ENCODE measurements at places on chromosomes 3 and 15.
A peak's percentile ranks its signal among the peaks of the same experiment; 100 is the strongest.

- DNase-seq: no peak
Measured at GRCh38 chr3:53253707-53254508, 1.9 kb downstream of the TKT start.

GRCh38 chr15:77012117-77012712, 17.3 kb downstream of the PSTPIP1 start:
- no peak for DNase-seq

DNA sequence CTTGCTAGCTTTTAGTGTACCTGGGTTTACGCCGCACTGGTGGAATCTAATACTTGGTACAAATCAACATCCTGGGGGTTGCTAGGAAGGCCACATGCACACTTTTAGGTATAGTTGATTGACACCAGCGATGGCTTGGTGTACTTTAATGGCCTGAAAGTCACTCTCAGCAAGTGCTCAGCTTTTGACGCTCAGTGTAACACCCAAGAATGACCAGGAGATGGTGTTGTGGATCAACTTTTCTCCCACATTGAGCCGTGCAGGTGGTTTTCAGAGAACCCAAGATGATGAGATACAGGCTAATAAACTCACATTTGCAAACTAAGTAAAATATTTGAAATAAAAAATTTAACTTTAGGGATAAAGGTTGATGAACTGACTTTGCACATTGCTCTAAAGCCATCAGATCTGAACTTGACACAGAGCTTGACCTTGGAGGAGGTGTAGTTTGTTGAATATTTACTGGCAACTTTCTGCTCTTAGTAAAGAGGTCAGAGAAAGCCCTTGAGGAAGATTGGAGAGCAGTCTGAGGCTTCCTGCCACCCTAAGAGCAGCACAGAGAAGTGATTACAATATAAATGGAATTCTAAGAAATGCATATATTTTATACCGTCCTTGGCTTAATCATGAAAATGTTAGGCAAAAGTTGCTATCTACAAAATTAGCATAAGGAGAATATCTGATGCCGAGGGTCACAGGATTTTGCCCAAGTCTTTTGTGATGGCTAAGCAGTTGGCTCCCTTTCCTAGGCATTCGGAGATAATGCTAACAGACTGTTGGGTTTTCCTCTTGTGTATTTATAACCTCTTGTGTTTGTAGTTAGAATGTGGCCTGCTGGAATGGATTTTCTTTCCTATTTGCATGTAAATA, 143.4 kb upstream of the RASGRP1 start:
- peak; percentile 60 for DNase-seq

GRCh38 chr3:43369404-43370292, 83.3 kb downstream of the SNRK start:
- no peak for DNase-seq

DNA sequence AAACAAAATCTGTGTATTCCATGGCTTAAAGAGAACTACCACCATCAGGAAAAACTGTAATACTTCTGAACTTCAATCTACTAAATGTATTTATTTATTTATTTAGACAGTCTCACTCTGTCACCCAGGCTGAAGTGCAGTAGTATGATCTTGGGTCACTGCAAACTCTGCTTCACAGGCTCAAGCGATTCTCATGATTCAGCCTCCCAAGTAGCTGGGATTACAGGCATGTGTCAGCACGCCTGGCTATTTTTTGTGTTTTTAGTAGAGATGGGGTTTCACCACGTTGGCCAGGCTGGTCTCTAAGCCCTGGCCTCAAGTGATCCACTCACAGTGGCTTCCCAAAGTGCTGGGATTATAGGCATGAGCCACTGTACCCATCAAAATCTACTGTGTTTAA, 202.3 kb upstream of the POU1F1 start:
- no peak for DNase-seq

- DNase-seq: peak; percentile 13
Measured at GRCh38 chr15:99105514-99106341, 848 bp downstream of the SYNM start.

DNA sequence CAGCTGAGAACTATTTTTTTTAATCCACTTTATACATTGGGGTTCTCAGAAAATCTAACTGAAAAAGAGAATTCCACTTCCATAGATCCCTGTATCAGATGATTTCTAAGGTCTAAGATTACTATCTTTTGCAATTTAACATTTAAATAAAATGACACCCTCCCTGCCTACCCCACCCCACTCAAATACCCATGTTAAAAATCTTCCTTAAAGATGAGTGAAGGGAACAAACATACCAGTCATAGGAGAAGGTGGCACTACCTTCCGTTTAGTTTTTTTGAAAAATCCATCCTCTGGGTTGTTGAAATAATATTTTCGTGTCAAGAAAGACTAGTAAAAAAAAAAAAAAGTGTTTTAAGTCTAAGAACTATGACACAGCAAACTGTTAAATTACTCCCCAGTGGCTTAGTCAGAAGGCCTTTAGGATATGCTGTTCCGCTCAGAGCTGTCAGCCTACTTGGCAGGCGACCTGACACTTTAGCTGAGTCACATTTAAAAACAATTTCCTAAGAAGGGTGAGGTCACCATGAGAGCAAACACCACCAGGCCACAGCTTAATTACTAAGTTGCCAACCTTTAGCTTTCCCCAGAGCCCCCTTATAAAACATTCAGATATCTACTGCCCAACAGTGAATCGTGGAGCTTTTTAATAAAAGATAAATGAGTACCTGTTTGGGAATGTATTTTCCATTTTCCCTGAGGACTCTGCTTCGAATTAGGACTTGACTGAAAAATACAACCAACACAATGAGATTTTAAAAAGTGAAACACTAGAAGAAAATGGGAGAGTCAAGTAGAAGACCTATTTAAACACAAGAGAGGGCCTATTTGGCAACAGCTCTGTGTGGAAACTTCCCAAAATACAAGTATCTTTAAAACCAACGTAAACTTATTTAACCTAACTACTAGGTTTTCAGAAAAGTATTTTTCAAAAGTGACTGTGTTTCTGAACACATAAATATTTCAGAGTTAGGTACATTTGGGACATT, 9.6 kb downstream of the EMC3 start:
- DNase-seq: peak; percentile 89

GRCh38 chr3:122305818-122306621, 19.0 kb upstream of the CSTA start:
- DNase-seq: peak; percentile 7

- peak; percentile 55 for DNase-seq
Measured at GRCh38 chr15:66566963-66567531, 1.2 kb upstream of the LCTL start.

DNA sequence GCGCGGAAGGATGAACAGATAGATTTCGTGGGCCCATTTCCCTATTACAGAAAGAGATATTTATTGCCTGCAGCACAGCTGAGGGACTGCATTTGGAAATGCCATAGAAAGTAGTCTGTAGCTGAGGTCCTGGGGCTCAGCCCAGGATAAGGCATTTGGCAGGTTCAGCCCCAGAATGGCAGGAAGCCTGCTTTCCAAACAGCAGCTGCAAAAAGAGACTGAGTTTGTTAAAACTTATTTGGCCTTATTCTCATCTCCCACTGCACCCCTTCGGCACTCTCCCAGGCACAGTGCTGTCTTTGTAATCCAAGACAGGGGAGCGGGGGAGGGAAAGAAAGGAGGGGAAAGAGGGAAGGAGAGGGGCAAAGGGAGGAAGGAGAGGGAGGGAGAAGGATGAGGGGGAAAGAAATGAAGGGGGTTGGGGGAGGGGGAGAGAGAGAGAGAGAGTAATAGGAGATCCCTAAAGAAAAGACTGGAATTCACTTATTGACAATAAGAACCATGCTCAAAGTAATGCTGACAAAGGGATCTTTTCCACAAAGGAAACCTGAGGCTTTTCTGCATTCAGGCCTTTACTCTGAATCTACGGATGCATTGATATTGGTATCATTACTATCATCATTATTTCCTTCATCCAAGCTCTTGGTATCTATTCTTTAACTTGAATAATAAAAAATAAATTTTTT, 94.0 kb upstream of the LRRN1 start:
- DNase-seq: no peak

- no peak for DNase-seq
Measured at GRCh38 chr3:83096-83495, 113.5 kb upstream of the CHL1 start.

- DNase-seq: peak; percentile 53
Measured at GRCh38 chr3:148075771-148076716, 621.7 kb upstream of the AGTR1 start.

GRCh38 chr3:72340476-72341379, 507.5 kb downstream of the SHQ1 start:
- DNase-seq: no peak

- DNase-seq: no peak
Measured at GRCh38 chr3:12442654-12443501, 41.4 kb upstream of the TSEN2 start.

DNA sequence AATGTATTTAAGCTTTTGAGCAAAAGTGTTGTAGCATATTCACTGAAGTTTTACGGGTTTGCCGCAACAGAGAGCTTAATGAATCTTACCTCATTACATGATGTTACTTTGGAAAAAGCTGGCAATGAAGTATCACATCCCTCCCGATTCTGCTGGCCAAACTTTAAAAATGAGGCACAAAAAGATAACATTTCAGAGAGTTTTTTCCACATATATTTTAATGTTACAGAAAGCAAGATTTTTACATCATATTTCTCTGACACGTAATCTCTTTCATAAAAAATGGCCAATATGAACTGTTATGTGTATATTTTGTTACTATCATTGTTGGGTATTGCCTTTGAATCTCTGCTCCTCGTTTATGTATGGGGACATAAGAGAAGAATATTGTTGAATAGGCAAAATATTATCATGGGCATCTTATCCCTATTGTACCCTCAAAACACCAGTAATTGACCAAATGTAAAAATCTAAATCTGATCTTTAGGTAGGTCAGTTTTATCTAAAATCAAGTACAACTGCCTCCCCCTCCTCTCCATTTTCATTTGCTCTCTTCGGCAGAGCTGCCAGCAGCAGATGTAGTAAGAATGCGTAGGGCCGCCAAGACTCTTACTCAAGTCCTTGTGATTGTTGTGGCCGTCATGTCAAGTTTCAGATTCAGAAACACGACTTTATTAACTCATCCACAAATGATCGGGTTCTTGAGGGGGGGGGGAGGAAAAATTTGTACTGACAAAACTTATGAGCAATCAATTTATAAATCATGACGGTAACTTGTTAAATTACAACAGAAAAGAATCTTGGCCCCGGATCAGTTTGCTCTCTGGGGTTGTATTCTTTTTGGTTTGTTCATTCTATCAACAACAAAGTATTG, 106.7 kb upstream of the THRB start:
- no peak for DNase-seq

GRCh38 chr15:90309020-90309419, 43.1 kb upstream of the ZNF774 start:
- no peak for DNase-seq

GRCh38 chr3:8837162-8837561, 67.7 kb upstream of the OXTR start:
- DNase-seq: no peak

All from kidney glomerular epithelial cell (primary cell).